ENCODE measurements at places on chromosomes 1 and 21. TPM values are rescaled to one million over a fixed set of nuclear protein-coding genes. Genes with fewer than 3 reads are reported as not detected.

ECE1 gene
- total RNA-seq, result 117 TPM

MACF1 gene
- total RNA-seq, result 393 TPM

MCL1 gene
- 260 TPM for total RNA-seq

SAMD13 gene
- total RNA-seq, result 0.77 TPM

CELF3 gene
- not detected for total RNA-seq

DIO1 gene
- not detected for total RNA-seq

Measured in regular cardiac myocyte (primary cell).